Left ventricle myocardium superior (tissue), 1 donor: ENCODE measurements at places on chromosomes 3 and 15. TPM values are rescaled to one million over a fixed set of nuclear protein-coding genes. Genes with fewer than 3 reads are reported as not detected.

Gene IL17RD
- total RNA-seq: 4.4 TPM

Gene LIPC
- total RNA-seq: 0.32 TPM

Gene BFSP2
- not detected for total RNA-seq

Gene AADACL2
- not detected for total RNA-seq

DNA sequence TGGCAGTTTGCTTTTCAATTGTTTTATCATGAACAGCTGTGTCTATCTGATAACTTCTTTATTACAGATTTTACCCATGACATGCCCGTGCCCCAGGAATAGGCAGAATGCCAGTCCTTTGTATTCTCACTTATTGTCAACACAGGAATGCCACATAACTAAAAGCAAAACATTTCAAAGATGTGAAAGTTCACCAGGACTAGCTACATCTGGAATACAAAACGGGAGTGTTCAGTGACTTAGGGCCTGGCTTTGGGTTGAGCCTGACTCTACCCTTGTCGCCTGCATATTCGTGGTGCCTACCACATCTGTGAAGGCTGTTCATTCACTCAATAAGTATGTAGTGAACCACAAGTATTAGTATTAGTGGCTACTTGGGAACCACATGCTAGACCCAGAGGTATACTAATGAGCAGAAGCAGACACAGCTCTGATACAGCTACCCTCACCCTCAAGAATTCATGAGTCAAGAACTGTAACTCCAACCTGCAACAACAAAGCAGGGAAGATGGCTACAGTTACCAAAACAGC is 2.9 kb downstream of the TNFSF10 start:
- no peak for DNase-seq

GRCh38 chr15:62843311-62843710 is 199.2 kb upstream of the TPM1 start:
- no peak for DNase-seq

GRCh38 chr3:184682671-184683070 is 29.2 kb downstream of the MAGEF1 start:
- no peak for DNase-seq

GRCh38 chr3:158260392-158260791 is 150.5 kb downstream of the RSRC1 start:
- no peak for DNase-seq

- no peak for DNase-seq
Measured at GRCh38 chr15:59312205-59312604, 60.5 kb downstream of the MYO1E start.

- DNase-seq: no peak
Measured at GRCh38 chr3:61649381-61650170, 88.2 kb downstream of the PTPRG start.

- peak; percentile 79 for DNase-seq
Measured at GRCh38 chr3:128497305-128498126, 4.5 kb upstream of the GATA2 start.

DNA sequence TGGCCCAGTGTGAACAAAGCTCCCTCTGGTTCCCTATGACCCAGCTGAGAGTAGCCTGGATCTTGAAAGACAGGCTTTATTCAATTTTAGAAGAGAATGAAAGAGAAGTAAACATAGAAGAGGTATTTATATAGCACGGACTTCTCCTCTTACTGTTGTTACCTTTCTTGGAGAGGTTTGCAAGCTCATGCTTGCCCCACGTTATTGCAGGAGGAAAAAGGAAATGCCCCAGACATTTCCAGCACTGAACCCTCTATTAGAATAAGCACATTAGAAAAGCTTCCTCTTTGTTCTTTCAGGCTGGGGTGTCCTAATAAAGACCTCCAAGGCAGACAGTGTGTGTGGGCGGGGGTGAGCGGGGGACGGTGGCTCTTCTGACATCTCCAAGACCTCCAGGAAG is 98.7 kb upstream of the AGBL1 start:
- no peak for DNase-seq

DNA sequence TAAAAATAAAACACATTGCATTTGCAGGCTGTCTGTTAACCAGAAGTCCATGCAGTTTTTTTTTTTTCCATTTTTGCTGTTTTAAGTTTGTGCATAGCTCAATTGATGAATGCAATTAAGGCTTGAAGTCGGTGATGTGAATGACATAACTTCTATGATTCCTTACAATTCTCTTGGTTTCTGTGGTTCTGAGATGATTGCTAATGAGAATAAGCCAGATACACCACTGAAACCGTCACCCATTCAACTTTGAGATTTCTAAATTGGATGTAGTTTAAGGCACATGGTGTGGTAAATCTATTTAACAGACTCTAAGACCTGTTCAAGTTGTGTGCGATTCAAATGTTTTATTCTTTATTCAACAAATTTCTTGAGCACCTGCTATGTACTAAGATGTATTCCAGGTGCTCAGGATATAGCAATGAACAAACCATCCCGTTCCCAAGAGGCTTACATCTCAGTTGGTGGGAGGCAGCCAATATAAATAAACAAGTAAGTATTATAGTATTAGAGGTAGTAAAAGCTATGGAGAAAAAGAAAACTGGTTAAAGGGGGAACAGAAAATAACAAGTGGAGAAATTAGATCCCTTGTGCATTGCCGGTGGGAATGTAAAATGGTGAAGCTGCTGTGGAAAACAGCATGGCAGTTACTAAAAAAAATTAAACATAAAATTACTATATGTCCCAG is 4.0 kb downstream of the ITPR1 start:
- DNase-seq: no peak

DNA sequence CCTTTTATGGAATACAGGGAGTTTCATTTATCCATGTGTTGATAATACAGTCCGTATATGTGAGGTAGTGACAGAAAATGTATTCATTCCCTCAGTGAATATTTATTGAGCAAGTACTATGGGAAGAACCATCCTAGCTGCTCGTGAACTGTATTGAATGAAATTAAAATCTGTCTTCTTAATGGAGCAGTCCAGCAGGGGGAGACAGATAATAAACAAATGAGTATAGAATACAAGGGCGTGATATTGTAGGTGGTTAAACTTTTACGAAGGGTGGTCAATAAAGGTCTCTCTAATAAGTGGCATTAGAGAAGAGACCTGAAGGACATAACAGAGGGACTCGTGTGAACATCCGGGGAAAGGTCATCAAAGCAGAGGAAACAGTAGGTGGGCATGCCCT is 62.7 kb upstream of the OSTN start:
- DNase-seq: no peak

GRCh38 chr15:74621936-74622335 is 6.3 kb downstream of the CLK3 start:
- no peak for DNase-seq

GRCh38 chr15:70057931-70058641 is 39.6 kb downstream of the TLE3 start:
- no peak for DNase-seq
